Neural cell (in vitro differentiated cells): ENCODE measurements at places on chromosomes 11 and 22. TPM values are rescaled to one million over a fixed set of nuclear protein-coding genes. Genes with fewer than 3 reads are reported as not detected.

HEPACAM gene
- polyA plus RNA-seq = not detected in 2 replicates

TMEM45B gene
- polyA plus RNA-seq = not detected in 2 replicates

EFCAB6 gene
- 1.3 and 1.4 TPM in 2 replicates for polyA plus RNA-seq

PATE4 gene
- not detected in 2 replicates for polyA plus RNA-seq

ZP1 gene
- polyA plus RNA-seq = 0.62 and 1.5 TPM in 2 replicates

NCAPH2 gene
- polyA plus RNA-seq = 76.8 and 81.1 TPM in 2 replicates

CASP4 gene
- not detected in 2 replicates for polyA plus RNA-seq

SLC22A6 gene
- polyA plus RNA-seq = not detected in 2 replicates

INS gene
- polyA plus RNA-seq = not detected in 2 replicates

SAA2 gene
- not detected in 2 replicates for polyA plus RNA-seq
